ENCODE measurements at places on chromosomes 12 and 14.

- DNase-seq = peak; percentile 20
Measured at GRCh38 chr12:123900871-123901376, 71.7 kb downstream of the CCDC92 start.

DNA sequence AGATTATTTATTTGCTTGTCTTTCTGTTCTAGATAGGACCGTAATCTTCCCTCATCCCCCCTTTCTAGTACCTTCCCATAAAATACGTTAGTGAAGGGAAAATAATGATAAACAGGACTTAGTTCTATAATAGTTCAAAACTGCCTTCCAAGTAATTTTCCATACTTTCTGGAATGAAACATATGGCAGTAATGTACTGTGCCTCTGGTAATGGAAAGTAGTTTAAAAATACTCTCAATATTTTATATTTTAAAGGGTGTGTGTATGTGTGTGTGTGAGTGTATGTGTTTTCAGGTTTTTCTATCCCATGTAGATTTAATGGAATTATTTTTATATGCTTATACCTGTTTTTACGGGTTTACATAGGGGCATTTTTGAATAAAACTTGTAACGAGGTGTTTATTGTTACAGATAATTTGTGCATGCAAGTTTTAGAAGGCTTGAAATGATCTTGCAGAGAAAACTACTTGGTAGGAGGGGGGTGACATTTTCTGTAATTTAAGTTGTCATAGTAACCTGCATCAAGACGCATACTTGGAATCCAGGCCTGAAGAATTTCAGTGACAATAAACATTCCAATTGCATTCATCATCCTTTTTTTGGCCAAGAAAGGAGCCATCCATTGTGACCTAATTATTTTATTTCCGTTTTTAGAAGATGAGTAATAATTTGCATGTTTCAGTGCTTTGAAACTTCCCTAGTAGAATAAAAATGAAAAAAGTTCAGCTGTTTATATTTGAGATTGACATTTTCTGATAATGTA is 38.9 kb downstream of the RASSF8 start:
- DNase-seq = no peak

GRCh38 chr12:89126712-89127111 is 225.6 kb downstream of the DUSP6 start:
- DNase-seq = no peak

GRCh38 chr14:38208618-38209562 is 1.2 kb downstream of the SSTR1 start:
- DNase-seq = peak; percentile 25

DNA sequence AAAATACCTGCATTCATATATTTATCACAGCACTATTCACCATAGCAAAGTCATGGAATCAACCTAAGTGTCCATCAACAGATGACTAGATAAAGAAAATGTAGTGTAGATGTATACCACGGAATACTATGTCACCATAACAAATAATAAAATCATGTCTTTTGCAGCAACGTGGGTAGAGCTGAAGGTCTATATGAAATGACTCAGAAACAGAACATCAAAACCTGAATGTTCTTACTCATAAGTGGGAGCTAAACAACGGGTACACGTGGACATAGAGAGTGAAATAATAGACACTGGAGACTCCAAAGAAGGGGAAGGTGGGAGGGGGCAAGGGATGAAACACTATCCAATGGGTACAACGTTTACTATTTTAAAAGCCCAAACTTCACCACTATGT is 37.9 kb downstream of the SLC38A1 start:
- no peak for DNase-seq

- DNase-seq = peak; percentile 6
Measured at GRCh38 chr12:63420206-63420644, 248.1 kb downstream of the DPY19L2 start.

DNA sequence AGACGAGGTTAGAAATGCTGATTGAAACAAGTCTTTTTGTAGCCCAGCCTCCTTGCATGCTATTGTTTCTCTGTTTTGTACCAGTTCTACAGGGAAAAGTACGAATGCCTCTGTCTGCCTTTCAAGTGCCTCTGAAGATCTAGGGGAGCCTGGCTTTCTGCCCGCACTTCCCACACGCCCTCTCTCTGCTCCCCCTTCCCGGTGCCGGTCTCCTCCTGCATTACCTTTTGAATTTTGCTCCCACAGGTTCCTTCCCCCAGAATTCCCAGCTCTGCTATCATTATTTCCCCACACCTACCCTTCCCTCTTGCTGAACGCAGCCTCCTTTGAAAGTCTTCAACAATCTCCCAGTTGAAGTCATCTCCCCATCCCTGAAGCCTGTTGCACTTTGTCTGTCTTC is 689.7 kb downstream of the BCL11B start:
- no peak for DNase-seq

GRCh38 chr12:97312570-97313135 is 150.0 kb upstream of the RMST start:
- DNase-seq = no peak

- DNase-seq = no peak
Measured at GRCh38 chr12:33988197-33988805, 34.0 kb upstream of the ALG10 start.

DNA sequence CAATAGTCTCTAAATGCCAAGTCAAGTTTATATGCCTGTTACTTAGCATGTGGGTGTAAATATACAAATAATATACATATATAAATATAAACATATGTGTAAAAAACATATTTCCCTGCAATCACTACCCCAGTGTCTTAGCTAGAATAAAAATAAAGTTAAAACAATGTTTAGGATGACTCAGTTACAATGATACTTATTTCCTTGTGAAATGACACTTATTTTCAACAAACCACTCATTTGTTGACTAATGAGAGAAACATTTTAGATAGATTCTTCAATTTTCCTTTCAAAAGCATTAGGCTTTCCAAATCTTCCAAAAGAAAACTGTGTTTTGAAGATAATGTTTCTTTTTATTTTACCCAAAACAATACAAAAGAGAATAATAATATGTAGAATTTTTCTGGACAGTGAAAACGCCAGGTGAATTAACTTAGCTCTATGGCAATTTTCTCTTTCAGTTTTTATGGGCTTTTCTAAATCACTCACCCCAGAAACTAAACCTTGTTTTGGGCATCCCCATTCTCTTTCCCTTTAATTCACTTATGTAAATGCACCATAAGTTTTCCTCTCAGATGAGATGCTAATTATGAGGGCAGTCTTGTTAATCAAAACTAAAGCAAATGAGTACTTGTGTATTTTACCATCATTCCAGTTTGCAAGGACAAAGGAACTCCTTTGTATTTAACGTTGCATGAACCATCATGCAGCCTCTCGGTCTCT is 465.9 kb downstream of the BCAT1 start:
- DNase-seq = no peak

- DNase-seq = no peak
Measured at GRCh38 chr14:103099081-103099732, 4.7 kb downstream of the EXOC3L4 start.

GRCh38 chr14:56002876-56003625 is 115.2 kb upstream of the PELI2 start:
- DNase-seq = no peak

DNA sequence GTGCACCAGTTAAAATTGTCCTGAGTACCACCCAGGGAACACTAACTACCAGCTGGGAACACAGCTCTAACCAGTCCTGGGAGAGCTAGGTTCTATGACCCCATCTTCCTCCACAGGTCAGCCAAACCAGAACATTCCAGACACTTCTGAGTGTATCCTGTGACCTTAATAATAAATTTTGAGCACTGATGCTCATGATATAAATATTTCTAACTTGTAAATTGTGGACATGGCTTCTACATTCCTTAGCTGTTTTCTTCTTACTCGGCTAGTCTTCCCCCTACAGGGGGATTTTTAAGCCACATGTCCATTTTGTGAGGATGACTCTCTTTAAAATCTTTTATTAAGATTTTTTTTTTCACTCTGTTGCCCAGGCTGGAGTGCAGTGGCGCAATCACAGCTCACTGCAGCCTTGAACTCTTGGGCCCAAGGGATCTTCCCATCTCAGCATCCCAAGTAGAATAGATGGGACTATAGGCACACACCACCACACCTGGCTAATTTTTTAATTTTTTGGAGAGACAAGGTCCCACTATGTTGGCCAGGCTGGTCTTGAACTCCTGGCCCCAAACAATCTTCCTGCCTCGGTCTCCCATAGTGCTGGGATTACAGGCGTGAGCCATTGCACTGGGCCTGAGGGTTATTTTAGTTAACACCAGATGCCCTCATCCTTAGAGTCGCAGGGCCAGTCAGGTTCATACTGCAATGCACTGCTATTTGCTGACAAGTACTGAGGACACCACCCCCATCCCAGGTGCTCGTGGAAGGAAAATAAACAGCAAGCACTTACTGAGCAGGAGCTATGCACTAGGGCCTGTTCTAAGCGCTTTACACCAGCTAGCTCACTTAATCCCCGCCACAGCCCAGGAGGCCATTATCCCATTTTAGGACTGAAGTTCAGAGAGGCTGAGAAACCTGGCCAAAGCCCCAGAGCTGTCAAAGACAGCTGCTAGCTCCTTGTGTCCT is 142.6 kb upstream of the NCOR2 start:
- DNase-seq = no peak

DNA sequence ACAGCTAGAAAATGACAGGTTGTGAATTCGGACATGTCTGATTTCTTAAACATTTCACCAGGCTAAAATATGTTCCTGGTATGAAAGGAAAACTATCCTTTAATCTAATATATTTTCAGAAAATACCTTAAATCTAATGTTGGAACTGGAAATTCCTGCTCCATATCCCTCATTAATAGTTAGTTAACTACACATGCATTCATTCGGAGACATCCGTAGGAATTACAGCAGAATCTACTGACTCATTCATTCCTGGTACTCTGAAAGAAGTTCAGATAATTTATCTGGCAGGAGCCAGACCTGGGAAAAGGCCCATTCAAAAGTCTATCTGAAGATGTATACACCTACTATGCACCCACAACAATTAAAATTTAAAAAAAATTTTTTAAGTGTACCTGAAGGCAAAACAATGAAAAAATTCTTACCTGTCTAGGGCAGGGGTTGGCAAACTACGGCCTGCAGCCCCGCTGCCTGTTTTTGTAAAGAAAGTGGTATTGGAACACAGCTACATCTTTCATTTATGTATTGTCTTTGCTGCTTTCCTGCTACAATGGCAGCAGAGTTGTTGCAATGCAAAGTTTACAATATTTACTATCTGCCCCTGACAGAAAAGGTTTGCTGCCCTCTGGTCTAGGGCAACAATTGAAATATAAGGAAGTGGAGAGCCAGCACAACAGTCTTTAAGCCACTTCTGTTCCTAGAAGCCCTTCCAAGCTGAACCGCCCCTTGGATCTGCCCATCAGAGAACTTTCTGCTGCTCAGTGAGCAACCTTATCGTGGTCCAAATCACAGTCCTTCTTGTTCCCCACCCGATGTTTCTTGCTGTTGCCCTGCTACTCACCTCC is 17.9 kb upstream of the NFYB start:
- DNase-seq = no peak

GRCh38 chr12:117134059-117134458 is 34.8 kb upstream of the TESC start:
- no peak for DNase-seq

Data from NCI-H524 (cell line).